ENCODE measurements at places on chromosomes 1 and 21.

- peak; percentile 81 for DNase-seq
Observed at GRCh38 chr1:151006327-151007052, at the start of gene MINDY1. MINDY1 (minus strand) TSS chr1:151006902; CDS start chr1:151002617, 4,285 bp downstream.

DNA sequence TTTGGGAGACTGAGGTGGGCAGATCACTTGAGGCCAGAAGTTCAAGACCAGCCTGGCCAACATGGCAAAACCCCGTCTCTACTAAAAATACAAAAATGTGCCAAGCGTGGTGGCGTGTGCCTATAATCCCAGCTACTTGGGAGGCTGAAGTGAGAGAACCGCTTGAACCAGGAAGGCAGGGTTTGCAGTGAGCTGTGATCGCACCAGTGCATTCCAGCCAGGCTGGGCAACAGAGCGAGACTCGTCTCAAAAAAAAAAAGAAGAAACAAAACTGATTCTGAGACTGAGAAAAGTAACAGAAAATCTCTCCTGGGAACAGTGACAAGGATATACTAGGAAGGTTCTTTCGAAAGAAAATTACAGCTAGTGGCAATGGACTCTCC is 20.9 kb downstream of the USP48 start:
- no peak for DNase-seq

GRCh38 chr1:27773826-27774445 is 917 bp downstream of the STX12 start:
- DNase-seq, result peak; percentile 14

- no peak for DNase-seq
Observed at GRCh38 chr1:116556289-116557006, 14.4 kb downstream of the CD58 start.

- DNase-seq, result no peak
Observed at GRCh38 chr1:217354895-217355294, 276.0 kb downstream of the GPATCH2 start.

DNA sequence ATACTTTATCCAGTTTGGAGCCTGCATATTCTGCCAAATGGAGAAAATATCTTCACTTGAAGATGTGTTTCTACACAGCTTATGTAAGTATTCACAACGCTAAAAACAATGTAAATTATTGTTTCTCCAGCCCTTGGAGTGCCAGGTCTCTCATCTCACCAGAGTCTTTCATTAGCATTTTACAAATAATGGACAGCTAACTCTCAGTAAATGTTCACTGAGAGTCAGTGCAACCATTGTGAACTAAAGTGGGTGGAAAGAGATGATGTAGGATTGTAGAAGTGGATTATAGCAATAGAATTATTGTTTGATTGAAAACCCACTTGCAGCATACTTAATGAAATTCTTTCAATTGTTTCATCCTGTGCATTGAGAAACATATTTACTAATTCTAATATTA is 8.3 kb upstream of the FAM177B start:
- no peak for DNase-seq

DNA sequence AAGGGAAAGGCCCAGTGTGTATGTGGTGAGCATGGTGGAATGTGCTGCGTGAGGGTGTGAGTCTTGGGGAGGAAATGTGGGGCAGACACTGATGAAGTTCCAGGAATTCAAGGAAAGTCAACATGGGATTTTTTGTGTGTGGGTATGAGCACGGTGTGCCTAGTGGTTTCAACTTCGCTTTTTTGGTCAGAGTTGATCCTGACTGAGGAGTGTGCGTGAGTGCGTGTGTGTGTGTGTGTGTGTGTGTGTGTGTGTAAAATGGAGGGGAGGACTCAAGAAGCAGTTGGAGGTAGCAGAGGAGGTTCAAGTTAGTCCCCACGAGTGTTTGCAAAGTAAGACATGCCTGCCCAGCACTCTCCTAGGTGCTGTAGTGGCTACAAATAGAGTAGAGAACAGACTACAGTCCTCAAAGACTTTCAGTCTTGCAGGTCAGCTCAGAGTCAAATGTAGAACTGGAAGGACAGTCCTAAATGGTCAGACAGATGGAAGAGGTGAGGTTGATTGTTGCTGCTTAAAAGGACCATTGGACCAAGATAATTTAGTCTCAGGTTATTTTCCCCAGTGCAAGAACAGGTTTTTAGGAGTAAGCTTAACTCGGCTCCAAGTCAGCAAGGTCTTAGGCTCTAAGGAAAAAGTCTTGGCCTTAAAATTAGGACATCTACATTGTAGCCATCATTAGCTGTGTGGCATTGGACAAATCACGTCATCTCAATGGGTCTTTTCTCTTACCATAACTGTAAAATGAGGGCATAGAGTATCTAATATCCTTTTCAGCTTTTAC is 25.0 kb downstream of the SLAMF1 start:
- DNase-seq, result no peak

- no peak for DNase-seq
Observed at GRCh38 chr1:34711485-34711884, 43.4 kb upstream of the GJB5 start.

DNA sequence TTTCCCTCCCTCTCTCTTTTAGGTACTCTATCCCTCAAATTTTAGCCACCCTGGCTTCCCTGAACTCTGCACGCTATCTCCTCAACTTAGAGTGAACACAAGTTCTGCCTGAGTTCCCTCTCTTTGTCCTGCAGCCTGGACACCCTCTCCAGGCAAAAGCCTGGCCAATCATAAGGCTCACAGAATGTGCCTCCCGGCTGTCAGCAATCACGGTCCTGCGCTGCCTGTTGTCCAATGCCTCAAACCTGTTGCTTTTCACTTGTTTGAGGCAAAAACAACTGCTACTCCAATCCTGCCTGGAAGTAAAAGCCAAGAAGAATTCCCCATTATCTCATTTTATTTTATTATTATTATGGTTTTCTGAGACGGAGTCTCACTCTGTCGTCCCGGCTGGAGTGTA is 66.1 kb downstream of the LGR6 start:
- DNase-seq, result no peak

GRCh38 chr21:22468893-22469292 is 1470.7 kb downstream of the NCAM2 start:
- DNase-seq, result no peak

GRCh38 chr1:22115286-22115685 is 27.6 kb downstream of the WNT4 start:
- DNase-seq, result no peak

GRCh38 chr1:201643835-201644104 is 104.8 kb downstream of the NAV1 start:
- DNase-seq, result no peak

DNA sequence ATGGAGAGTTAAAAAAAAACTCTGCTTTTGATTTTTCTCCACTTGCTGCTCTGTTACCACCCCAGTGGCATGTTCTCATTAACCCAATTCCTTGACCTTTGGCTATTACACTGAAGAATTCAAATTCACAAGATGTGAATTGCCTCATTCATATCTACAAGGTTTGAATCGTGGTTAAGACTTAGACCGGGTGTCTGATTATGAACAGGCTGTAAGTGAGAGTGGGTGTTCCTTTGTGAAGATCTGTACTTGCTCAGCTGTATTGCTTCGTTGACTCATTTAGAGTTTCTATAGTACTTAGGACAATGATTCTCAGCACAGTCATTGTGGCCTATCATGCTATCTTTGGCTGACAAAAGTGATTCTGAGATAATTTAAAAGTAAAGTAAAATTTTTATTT is 36.4 kb downstream of the DNM3 start:
- no peak for DNase-seq

- DNase-seq, result no peak
Observed at GRCh38 chr1:25621876-25622275, 5.3 kb downstream of the MAN1C1 start.

GRCh38 chr1:230423951-230424350 is 2.2 kb downstream of the PGBD5 start:
- no peak for DNase-seq

DNA sequence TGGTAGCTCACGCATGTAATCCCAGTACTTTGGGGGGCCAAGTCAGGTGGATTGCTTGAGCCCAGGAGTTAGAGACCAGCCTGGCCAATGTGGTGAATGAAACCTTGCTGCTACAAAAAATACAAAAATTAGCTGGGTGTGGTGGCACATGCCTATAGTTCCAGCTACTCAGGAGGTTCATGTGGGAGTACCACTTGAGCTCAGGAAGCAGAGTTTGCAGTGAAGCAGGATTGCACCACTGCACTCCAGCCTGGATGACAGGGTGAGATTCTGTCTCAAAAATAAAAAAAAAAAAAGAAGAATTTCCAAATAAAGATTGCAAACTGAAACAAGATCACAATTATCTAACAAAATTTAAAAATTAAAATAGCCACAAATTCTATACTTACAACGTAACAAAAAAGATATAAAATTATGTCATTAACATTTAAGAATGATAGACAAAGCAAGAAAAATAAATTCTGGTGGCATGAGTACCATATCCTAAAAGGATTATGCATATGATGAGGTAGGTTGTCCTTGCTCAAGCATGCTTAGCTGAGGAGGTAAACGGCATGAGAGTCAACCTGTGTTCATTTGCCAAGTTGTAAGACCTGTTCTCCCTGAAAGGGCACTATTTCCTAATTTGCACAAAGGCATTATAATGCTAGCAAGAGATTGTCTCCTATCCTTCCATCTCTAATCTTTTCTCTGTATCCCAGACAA is 20.2 kb downstream of the IPP start:
- no peak for DNase-seq

DNA sequence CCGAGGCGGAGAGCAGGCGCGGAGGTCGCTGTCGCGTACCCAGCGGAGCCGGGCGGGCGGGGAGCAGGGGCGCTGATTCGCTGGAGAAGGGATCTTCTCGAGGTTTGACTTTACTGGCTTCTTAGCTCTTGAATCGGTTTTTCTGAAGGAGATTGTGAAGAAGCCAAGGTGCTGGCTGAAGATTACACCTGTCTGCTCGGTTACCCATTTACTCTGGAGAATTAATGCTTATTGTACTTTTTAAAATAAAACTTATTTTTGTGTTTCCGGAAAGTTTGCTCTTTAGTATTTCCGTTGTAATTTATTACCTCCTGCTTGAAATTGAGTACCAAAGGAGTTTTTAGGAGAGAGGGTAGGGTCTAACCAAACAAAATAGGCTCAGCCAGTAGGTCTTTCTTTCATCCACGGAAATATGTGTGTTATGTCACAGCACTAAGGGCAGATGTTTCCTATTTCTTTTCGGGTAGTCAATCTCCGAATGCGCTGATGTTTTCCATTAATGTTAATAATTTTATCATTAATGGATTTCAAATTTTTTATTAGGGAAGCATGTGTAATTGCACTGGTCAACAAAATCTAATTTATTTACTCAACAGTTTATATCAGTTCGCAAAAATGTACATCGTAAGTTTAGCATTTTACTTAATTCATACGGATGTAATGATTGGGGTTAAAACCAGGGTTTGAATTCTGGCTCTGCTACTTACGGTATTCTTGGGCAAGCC is 510 bp upstream of the GNG5 start:
- DNase-seq, result no peak
